Esophagus squamous epithelium (tissue), 5 donors: ENCODE measurements at places on chromosomes 7 and 10.

DNA sequence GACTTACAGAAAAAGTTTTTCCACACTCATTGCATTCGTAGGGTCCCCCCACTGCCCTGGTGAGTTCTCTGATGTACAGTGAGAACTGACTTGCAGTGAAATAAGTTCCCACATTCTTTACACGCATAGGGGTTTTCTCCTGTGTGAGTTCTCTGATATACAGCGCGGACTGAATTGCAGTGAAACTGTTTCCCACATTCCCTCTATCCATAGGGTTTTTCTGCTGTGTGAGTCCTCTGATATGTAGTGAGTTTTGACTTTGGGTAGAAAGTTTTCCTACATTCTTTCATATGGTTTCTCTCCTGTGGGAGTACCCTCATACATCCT lies 147.0 kb downstream of the GLRX3 start:
- no peak for DNase-seq

- DNase-seq: no peak
Measured at GRCh38 chr7:26369593-26369992, 77.9 kb downstream of the SNX10 start.

DNA sequence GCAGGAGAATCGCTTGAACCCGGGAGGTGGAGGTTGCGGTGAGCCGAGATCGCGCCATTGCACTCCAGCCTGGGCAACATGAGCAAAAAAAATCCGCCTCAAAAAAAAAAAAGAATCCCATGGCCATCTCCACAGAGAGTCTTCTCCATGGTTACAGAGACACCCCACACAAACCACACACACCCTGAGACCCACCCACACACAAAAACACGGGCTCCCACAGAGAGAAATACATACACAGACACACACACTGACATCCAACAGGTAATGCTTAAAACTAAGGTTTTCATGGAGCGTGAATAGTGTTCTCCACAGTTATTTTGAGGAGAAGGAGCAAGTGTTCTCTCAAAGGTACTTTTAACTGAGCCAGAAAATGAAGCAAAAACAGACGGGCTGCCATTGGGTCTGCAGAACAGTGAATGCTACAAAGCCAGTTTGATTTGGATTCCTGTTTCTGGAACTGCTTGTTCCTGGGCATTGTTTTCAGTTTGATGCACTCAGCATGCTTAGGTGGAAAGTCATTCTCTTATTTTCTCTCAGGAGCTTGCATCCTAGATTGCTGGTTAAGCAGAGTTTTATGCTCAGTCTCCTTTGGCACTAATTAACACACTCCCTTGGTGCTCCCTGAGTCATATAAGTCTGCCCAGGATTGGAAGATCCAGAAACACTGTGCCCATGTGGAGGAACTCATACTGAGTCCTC lies 15.4 kb downstream of the AHCYL2 start:
- DNase-seq: no peak

GRCh38 chr7:79352323-79352722 lies 101.1 kb downstream of the MAGI2 start:
- DNase-seq: no peak

DNA sequence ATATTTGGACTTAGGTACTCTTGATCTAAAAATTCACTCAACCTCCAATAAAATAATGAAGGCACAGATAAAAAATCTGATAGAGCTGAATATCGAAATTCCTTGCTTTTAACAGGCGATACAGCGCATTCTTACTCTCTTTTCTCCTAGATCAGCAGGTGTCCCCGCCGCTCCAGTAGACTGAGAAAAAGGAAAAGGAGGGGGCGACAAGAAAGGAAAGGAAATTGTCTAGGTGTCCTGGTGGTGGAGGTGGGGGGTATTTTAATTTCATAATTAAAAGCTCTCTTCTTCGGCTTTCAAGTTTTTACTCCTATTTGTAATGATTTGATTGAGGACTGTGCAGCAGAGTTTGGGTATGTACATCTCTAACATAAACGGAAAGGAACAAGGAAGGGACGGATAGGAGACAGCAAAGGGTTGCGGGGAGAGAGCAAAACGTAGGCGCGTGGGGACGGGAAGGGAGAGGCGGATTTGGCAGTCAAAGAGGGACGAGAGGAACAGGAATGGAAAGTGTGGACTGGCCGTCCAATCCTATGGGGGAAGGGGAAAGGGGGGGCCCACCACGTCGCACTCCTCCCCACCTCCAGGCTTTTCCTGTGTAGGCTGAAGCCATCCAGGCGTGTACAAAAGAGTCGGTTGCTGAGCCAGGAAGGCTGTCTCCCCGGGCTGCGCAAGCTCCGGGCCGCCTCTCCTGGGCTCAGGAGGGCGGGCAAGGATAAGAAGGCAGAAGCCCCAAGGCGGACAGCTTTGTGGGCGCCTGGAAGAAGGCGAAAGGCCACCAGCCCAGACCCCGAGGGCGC lies 875 bp upstream of the HECTD2 start:
- DNase-seq: peak; percentile 18

DNA sequence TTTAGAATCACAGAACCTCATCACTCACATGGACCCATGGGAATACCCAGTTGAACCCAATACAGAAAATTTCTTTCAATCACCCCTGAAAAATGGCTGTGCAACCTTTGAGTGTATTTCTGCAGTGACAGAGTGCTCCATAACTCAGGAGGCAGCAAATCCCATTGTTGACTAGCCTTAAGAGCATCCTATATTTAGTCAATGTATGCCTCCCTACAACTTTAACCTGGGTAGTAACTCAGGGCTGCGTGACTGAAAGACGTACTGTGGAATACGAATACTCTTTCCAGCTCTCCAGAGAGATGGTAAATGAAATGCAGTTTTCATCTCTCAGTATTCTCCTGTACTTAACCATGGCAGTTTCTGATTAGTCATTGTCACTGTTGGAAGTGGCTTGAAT lies 573.0 kb upstream of the POM121L12 start:
- DNase-seq: no peak

- no peak for DNase-seq
Measured at GRCh38 chr7:137771679-137772078, 75.1 kb downstream of the DGKI start.

- DNase-seq: no peak
Measured at GRCh38 chr7:36286226-36286625, 103.4 kb upstream of the ANLN start.

DNA sequence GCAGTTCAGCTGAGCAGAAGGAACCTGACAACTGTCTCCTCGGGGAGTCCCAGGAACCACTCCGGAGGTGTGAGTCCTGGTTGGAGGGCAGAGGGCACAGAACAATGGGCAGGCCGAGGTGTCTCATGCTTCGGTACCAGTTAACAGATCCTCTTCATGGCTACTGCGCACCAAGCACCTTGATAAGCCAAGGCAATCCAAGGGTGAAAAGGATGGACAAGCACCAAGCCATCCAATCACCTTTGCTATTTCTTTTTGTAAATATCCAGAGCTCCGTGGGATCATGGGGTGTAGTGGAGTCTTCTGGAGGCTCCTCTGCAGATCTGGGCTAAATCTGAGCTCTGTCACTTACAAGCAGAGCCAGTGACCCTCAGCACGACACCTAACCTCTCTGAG lies 233.5 kb downstream of the WDR11 start:
- DNase-seq: no peak

DNA sequence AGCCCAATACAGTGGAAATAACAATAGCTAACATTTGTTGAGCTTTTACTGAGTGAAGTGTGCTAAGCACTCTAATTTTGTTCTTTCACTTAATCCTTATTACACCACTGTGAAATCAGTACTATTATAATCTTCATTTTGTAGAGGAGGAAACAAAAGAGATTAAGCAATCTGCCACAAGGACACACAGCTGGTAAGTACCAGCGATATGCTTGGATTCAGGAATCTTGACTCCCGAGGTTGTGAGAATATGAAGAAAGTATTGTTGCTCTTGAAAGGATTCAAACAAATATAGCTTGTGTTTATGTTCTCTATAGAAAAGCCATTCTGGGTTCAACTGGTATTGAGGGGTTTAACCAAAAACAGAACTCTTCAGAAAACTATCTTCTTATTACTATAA lies 93.7 kb upstream of the HECTD2 start:
- DNase-seq: no peak

DNA sequence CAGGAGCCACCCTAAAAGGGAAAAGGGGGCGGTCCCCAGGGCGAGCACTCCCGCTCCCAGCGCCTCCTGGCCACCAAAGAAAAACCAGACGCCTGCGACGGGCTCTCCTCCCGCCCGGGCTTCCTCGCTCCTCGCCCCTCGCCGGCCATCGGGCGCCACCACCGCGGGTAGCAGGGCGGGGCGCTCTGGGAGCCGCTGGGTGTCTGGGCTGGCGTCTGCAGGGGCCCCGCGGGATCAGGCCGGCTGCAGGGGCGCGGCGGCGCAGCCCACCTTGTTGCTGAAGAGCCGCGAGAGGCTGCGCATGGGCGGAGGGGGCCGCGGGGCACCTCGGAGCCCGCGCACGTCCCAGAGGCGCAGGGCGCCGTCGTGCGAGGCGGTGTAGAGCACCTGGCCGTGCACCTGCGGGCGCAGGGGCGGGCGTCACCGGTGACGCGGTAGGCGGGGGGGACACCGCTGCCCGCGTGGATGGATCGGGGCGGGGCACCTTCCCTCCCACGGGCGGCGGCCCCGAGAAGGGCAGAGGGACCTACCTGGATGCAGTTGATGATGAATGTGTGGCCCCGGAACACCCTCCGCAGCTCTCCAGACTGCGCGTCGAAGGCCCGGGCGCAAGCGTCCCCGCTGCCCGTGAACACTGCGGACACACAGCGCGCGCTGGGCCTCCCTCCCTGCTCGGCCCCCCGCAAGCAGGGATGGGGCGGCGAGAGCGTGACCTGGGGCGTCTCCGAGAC lies 28.3 kb downstream of the WDR86 start:
- DNase-seq: no peak

- no peak for DNase-seq
Measured at GRCh38 chr7:5495581-5496375, 72.1 kb upstream of the TNRC18 start.

- no peak for DNase-seq
Measured at GRCh38 chr10:49559476-49559875, 20.6 kb upstream of the ERCC6 start.

DNA sequence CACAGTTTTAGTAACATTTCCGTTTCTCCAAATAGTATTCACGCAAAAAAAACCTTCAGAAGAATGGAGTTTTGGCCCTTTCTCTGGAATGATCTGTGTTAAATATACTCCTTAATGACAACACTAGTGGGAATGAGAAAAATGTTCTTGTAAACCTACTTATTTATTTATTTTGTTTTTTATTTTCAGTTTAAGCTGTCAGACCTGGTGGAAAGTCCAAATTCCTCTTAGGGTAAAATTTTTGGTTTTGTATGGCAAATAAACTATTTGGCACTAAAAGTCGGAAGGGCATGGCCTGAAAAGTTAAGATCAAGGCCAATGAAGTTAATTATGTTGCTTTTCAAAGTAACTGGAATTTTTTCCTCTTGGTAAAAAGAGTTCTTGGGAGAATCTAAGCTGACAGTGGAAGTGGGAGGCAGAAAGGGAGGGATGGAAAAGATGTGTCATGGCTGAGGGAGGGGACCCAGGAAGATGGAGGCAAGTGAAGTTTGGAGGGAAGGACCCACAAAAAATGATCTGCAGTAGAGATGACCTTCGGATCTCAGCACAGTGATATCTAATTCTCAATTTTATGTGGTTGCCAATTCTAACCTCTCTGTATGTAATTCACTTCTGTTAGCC lies 33.5 kb upstream of the VPS41 start:
- DNase-seq: no peak

DNA sequence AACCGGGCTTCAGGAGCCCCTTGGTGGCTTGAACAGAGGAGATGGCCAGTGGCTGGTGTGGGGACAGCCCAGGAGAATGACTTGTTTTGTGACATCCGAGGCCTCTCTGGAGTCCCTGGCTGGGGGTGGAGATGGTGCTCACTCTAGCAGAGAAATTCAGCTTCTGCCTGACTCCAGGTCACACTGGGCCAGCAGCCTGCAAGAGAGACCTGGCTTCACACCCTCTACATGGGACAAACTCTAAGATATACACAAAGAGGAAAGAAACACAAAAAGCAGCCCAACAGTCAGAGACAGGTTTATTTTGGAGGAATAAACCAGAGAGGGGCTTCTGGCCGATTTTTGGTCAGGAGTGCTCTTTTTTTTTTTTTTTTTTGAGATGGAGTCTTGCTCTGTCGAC lies 132.8 kb downstream of the ELFN1 start:
- DNase-seq: no peak

- no peak for DNase-seq
Measured at GRCh38 chr7:2162959-2163358, 69.8 kb downstream of the MAD1L1 start.

DNA sequence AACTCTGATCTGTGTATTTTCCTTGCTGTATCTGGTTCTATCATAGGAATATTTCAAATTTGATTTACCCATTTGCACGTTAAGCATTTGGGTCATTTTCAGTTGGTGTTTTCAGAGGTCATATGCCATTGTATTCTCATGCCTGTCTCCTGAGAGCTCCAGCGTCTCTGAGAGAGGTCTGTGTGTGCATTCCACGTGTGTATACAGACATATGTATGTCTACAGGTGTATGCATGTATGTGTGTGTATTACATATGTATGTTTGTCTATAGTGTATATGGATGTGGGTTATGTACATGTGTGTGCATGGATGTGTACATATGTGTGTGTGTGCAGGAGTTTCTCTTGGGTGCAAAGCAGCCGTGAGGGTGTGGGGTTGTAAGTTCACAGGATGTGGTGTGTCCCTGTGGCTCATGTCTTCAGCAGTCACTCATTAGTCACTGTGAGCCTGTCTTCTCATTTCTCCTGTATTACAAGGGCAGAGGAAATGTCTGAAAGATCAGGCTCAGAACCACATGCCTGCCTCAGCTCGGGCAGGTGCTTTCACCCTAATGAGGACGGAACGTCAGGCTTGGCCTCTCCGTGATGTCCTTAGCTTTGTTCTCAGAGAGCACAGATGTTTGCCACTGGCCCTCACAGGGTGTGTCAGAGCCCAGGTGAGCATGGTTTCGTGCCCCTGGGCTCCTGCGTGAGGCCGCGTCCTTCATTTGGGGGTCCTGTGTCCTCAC lies 101.6 kb downstream of the NKX6-2 start:
- DNase-seq: no peak

DNA sequence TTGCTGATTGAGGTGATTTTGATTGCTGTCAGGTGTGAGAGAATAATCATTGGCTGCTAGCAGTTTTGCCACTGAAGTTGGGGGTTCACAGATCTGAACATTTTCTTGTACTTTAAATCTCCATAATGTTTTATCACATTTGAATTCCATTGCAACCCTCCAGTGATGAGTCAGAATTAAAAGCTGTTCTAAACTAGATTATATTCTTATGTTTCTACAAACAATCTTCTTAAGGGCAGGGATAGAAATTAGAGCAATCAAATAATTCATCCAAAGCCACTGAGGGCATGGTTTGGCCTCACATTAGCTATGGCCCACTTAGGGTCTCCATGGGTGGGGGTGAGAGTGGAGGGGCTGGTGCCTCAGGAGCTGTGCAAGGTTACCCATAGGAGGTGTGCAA lies 53.0 kb upstream of the RPA3 start:
- DNase-seq: no peak

DNA sequence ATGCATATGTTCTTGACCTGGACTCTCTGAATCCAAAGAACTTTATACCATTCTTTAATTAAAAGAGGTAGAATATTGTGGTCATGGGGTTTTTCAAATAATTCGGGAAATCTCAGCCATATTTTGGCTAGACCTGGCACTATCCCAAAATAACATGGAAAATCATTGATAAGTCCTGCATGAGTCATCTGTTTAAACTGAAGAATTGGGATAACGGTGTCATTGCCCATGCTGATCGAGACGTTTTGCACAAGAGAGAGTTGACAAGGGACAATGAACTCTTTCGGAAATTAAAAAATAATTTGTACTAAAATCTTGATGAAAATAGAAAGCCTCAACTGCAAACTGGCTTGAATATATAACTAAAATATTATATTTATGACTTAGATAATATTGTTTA lies 19.9 kb upstream of the ABCB4 start:
- DNase-seq: no peak

GRCh38 chr7:115548756-115549155 lies 481.8 kb downstream of the TFEC start:
- no peak for DNase-seq
